NCI-H2029 treated with DMSO at 0.1 percent for 48 hours (cell line): ENCODE measurements at places on chromosomes 5 and 9.

DNA sequence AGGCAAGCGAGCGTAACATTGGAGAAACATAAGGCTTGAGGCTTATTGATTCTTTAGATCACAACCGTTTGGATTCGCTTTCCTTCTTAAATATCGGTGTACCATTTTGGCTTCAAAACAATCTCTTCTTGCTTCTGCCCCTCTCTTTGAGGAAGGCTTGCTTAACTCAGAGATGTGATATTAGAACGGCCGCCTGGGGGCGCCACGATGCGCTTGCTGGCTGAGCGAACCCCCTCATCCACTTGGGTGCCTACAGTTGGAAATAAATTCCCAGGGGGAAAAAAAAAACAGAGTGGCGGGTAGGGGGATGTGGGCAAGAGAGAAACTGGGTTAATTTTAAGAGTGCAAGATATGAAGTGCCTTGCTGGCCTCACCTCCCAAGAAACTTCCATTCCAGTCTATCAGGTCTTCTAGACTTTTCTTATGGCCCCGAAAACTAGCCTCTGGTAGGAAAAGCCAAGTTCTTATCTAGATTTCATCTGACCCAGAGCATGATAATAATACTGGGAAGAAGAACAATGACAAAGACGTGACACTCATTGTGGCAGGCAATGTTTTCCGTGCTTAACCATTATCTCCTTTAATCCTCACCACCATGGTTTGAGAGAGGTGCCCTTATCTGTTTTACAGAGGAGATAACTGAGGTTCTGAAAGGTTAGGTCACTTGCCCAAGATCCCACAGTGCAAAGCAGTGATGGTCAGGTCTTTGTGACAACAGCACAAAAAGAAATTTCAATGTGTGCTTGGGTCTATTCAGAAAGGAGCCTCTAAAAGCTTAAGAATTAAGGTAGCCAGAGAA is 115.8 kb downstream of the DPYSL3 start:
- DNase-seq = no peak

DNA sequence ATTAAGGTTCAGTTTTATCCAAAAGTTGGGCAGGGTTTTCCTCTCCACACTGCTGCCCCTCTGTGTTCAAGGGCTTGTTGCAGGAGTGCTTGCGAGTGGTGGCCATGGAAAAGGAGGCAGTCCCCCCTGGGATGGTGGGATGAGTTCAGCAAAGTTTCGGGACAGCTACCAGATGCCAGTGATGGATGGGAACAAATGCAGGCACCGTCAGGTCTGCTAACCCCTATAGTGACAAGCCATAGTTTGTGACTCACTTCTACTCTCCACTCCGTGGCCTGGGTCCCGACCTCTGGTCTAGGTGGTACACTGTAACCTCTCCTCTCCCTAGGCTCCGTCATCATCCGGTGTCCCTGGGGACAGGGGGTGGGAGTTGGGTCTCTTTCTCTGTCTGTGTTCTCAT is 3.8 kb upstream of the RNF14 start:
- no peak for DNase-seq

- no peak for DNase-seq
These were observed at the start of gene CRB2 for GRCh38 chr9:123355761-123356431. TSS of gene CRB2 (plus strand) at chr9:123356197. CDS start at chr9:123356261, 64 bp downstream.

- no peak for DNase-seq
These were observed 135.0 kb upstream of the PRR16 start for GRCh38 chr5:120329095-120329494.

DNA sequence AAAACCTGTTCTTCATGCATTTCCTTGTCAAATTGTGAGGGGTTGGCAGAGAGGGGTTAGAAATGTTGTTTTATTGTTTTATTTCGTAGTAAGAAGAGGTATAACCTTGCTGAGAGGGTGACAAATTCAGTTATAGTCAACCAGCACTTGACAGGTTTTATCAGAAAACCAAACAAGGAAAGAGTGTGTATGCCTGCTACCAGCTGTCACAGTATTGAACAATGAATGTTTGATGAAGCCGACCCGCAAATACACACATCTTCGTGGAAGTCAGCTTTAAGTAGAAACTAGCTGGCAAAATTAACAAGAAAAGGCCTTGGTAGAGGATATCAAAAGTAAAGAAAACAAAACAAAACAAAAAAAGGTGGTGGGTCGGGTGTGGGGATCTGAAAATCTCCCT is 214.6 kb upstream of the TLE4 start:
- DNase-seq = peak; percentile 28

DNA sequence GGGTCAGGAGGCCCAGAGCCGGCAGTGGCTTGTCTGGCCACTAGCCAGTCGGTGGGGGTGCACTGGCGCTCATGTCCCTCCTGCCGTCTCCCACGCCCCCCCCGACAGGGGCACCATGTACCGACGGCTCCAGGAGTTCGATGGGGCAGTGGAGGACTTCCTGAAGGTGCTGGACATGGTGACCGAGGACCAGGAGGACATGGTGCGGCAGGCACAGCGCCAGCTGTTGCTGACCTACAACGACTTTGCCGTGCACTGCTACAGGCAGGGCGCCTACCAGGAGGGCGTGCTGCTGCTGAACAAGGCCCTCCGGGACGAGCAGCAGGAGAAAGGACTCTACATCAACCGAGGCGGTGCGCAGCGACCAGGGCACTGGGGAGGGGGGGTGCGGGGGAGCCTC is 8.1 kb downstream of the TTC16 start:
- no peak for DNase-seq

DNA sequence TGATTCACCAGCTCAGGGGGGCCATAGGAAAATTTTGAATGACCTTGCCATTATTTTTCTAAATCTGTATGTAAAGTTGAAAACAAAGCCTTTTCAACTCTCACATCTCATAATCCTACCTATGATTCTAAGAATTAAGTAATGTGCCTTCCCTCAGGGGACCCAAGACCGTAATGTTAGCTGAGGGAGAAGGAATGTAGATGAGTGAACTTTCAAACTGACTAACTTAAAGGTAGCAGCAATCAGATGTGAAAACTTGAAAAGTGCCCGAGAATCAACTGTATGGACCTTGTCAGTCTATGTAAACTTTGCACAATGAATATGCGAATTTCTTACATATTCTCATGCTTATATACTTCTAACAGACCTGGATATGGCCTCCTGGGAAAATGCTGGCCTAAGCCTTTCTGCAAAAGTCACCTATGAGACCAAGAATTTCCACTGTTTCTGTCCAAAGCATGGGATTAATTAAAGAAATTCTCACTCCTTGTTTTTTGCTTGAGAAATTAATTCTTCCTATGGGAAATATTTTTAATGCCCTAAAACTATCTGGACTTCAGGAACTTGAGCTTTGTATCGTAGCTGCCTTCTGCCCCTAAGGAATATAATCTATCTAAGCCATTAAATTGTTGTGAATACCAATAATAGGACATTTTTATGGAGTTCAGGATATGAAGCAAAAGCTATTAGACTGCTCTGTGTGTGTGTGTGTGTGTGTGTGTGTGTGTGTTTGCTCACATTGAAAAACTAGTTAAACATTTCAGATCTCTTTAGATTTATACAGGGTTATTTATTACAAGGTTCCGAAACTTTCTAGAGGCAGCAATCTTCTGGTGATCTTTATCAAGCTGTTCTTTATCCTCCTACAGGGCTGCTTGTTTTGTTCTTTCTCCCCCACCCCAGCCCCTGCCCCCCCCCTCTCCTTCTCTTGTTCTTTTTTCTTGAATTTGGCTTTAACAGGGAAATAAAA is 169.1 kb upstream of the CLINT1 start:
- DNase-seq = no peak

DNA sequence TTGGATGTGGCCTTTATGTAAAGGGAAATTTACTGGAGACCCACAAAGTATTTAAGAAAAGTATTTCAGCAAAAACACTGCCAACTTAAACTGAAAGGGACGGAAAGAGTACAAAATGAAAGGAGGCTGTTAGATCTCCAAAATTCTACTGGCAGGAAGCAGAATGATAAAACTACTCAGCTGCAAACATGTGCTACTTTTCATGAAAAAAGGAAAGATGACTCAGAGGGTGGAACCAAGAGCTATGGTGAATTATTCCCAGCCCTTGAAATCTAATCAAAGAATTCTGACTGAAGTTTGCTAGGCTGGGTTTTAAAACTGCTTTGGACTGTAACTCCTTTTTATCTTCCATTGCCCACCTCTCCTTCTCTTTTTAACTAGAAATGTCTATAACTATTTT is 58.6 kb upstream of the ZBED3 start:
- no peak for DNase-seq

GRCh38 chr9:136508729-136509500 is 26.1 kb upstream of the SEC16A start:
- DNase-seq = no peak

DNA sequence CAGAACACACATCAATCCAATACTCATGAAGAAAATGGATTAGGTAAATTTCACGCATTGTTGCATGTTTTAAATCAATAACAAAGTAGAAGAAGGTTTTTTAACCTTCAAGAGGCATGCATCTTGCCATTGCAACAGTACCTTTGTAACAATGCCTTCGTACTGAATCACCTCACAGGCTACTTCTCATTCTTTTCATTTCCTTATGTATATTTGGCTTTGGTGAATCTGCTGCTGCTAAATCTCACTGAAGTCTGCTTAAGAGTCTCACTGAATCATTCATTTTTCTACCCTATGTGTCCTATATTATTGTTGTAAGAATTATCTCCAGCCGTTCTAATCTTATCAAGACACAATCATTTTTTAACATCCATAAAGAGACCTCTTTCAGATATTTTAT is 152.5 kb downstream of the CDH10 start:
- no peak for DNase-seq
